GM12878 (cell line): ENCODE measurements at places on chromosomes 16 and 17. TPM values are rescaled to one million over a fixed set of nuclear protein-coding genes. Genes with fewer than 3 reads are reported as not detected.

Gene SLC47A1
- not detected in 2 replicates for polyA plus RNA-seq

Gene TBC1D3I
- 0.12 TPM in 1 of 2 replicates, not detected in the other for polyA plus RNA-seq

Gene TTYH2
- 6.5 and 7.5 TPM in 2 replicates for polyA plus RNA-seq

- H3K27me3 ChIP-seq = no peaks in the 10 kb centered on the region
- H3K4me3 ChIP-seq = no peak overlapping the region
- H3K36me3 ChIP-seq = no peaks in the 10 kb centered on the region
- no peaks in the 10 kb centered on the region for H3K4me1 ChIP-seq
- H3K27ac ChIP-seq = no peak overlapping the region
- no peak for DNase-seq
These were observed 271.7 kb upstream of the TBX2 start for GRCh38 chr17:61127960-61128359.

DNA sequence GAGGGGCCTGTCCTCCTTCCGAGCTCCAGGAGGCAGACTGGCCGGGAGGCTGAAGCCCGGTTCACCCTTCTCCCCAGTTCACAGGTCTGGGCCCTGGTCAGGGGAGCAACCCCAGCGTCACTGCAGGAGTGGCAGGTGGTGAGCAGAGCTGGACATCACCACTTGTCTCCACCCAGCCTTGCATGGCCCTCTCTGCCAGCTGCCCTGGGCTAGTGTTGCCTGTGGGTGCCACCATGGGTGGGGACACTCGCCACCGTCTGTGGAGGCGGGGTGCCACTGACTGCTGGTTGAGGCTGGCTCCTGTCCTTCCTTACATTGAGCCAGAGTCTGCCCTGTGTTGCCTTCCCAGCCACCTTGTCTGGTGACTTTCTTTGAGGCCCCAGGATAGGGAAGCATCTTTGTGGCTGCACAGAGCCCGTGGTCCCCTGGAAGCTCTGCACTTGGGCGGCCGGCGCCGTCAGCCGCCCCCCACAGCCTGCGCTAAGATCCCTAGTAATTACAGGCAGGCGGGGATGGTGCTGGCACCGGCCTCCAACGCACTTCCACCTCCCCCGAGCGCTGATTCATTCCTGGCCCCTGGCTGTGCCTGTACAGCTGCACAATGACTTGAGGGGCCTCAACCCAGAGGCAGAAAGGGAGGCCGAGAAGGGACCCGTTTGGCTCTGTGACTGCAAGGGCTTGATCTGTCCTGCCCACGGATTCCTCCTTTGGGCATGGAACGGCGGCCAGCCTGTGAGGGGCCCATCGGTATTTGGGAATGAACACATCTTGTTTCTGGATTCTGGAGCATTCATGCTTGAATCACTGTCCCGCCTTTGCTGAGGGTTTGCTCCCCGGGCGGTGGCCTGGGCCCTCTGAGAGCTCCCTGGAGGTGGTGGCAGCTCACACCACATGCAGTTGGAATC is 5.2 kb downstream of the BAIAP2 start:
- H3K27me3 ChIP-seq = peaks cover 2% of the 10 kb centered on the region
- no peak overlapping the region for H3K27ac ChIP-seq
- H3K4me1 ChIP-seq = no peaks in the 10 kb centered on the region
- H3K4me3 ChIP-seq = no peak overlapping the region
- no peak for DNase-seq
- no peaks in the 10 kb centered on the region for H3K36me3 ChIP-seq

DNA sequence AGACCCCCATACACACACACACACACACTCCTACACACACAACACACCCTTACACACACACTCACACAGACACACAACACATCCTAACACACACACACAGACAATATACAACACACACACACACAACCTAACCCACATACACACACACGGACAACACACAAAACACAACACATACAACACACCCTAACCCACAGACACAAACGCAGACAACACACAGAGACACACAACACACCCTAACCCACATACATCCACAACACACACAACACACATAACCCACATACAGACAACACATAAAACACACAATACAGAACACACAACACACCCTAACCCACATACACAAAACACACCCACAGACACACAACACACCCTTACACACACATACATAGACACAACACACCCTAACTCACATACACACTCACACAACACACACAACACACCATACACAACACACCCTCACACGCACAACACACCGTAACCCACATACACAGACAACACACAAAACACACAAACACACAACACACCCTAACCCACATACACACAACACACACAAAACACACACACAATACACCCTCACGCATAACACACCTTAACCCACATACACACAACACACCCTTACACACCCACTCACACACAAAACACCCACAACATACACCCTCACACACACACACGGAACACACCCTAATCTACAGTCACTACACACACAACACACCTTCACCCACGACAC is 4.4 kb downstream of the ASGR1 start:
- no peaks in the 10 kb centered on the region for H3K36me3 ChIP-seq
- peaks cover 6% of the 10 kb centered on the region; the same call in 1 of the 2 replicates for H3K27me3 ChIP-seq
- H3K27ac ChIP-seq = no peak overlapping the region
- H3K4me3 ChIP-seq = no peak overlapping the region
- peaks cover 6% of the 10 kb centered on the region for H3K4me1 ChIP-seq

GRCh38 chr17:40514013-40514875 is 12.8 kb upstream of the TNS4 start:
- peaks cover 18% of the 10 kb centered on the region for H3K4me1 ChIP-seq
- no peak overlapping the region for H3K4me3 ChIP-seq
- no peaks in the 10 kb centered on the region for H3K36me3 ChIP-seq
- no peaks in the 10 kb centered on the region for H3K27me3 ChIP-seq
- H3K27ac ChIP-seq = no peak overlapping the region
- no peak for DNase-seq
